ENCODE measurements at places on chromosomes 5 and 9. TPM values are rescaled to one million over a fixed set of nuclear protein-coding genes. Genes with fewer than 3 reads are reported as not detected.

DNA sequence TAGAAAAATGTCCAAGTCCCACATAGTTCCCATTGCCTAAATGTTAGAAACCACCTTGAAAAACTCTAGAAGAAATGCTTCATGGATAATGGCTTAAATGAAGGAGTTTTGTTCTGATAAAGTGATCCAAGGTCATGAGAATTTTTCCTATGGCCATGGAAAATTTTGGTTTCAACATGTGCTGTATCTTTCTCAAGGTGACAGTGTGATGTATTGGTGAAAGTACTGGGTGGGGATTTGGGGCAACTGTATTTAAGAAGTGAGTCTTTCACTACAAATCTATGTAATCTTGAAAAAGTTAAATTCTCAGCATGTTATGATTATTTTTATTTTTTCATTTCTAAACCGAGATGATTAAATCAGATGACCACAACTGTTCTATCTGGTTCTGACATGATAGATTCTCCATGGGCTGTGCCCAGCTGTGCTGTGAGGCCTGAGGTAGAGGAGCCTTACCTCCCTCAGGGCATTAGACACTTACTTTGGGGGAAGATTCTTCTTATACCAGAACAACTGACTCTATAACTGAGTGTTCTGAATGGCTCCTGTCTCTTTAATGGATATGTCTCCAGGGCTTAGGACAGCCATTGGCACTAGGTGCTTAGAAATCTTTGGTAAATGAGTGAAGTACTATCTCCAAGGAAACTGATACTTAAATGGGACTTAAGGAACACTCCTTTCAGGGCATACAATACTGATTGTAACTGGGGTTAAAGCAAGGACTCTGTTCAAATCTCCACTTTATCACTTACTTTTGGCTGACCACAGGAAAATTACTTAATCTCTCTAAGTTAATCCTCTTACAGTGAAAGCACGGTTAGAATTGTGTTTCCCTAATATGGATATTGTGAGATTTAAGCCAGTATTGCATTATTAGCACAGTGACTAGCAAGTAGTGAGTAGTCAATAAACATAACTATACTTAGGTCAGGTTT is 397.4 kb upstream of the MEF2C start:
- DNase-seq: no peak

- no peak for DNase-seq
Observed at GRCh38 chr5:4614088-4614487, 526.0 kb upstream of the ADAMTS16 start.

- DNase-seq: no peak
Observed at GRCh38 chr9:60545346-60545877, 368.8 kb upstream of the SPATA31A5 start.

- peak; percentile 53 for DNase-seq
Observed at GRCh38 chr9:114288193-114289091, 34.5 kb upstream of the ORM1 start.

DNA sequence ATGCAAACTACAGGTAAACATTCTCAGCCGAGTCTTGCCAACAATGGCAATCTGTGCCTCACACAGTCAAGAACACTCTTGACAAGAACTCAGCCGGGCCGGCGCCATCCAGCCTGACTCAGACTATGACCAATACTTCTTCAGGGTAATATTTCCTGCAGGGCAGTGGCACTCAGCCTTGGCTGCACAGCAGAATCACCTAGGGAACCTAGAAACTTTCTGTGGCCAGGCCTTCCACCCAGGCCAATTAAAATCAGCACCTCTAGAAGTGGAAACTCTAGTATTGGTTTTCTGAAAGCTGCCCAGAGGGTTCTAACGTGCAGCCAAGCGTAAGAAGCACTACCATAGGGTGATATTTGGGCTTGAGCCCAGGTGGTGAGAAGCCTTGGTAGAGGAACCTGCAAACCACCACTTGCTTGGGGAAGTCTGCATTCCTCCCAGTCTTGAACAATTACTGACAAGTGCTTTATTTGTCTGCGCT is 120.6 kb downstream of the TTLL11 start:
- no peak for DNase-seq

GRCh38 chr9:82327641-82328040 is 339.1 kb downstream of the SPATA31D1 start:
- no peak for DNase-seq

- no peak for DNase-seq
Observed at GRCh38 chr9:22815246-22815645, 368.6 kb downstream of the DMRTA1 start.

DNA sequence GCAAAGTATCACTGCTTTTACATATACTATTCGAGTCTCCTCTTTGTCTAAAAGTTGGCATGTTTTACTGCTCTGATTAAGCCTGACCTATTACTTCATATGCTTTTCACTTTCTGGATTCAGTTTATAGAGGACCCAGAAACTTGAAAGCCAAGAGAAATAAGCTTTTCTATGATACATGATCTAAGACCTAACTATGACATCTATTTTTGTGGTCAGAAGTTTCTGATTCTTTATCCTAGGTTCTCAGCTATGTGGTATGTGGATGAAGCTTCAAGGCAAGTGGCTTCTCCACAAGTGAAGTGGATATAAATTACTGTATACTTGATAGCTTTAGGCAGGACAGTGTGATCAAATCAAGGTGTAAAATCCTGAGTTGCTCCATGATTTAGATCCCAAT is 6.3 kb downstream of the EDIL3 start:
- no peak for DNase-seq

GRCh38 chr5:81161012-81161601 is 72.0 kb upstream of the CKMT2 start:
- DNase-seq: no peak

DNA sequence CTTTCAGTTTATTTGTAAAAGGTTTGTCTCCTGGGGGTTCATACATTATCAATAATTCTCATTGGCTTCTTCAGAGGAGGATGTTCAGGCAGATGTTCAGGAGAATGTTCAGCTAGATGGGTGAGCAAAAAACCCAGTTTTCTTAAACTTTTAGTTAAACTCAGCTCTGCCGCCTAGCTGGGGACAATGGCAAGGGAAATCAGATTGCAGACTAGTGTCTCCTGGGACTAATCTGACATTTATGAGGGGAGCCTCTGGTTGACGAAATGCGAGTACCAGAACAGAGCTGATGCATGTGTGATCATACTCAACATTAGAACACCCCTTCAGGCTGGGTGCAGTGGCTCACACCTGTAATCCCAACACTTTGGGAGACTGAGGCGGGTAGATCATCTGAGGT is 314.4 kb downstream of the ARL15 start:
- DNase-seq: no peak

DNA sequence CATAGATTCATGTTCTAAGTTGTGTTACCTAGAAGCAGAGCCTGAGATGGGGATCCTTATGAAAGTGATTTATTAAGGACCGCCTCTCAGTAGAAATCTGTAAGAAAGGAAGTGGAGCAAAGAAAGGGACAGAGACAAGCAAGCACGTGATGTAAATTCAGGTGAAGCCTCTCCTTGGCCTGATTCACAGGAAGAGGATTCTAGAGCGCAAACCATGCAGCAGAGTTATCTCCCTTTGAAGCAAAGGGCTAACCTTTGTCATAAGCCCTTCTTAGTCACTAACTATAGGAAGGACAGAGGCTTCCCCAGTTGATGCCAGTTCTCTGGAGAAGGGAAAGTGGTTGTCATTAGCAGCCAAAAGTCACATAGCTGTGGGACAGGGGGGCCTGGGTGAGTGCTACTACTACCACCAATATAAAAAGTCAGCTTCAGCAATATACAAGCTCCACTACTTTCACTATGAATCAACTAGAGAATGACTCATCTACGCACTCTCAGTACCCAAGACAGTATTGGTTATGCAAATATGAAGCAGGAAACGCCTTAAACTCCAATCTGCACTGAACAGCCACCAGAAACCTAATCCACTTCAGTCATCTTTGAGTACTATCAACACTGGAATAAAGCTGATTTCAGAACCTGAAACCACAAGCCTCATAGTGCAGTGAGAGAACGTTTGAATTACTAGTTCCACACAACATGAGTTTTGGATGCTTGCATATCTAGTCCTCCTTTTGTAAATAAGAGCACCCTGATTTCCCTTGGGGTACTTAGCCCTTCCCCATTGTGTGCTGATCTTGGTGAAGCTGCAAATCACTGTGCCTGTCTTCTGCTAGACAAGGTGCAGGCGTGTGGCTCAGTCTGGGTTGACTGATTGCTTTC is 162.7 kb downstream of the ZNF608 start:
- no peak for DNase-seq

DNA sequence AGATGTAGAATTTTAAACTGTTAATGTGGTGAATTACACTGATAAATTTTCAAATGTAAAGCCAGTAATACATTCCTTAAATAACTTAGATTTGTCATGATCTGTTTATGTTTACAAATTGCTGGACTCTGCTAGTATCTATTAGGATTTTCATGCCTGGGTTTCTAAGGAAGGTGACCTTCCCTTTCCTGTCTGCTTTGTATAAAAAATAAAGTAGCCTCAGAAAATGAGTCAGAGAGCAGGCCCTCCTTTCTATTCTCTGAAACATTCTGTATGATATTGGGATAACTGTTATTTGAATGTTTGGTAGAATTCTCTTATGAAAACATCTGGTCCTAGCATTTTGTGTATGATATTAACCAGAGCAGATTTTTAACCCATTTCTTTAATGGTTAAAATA is 255.3 kb downstream of the SYK start:
- no peak for DNase-seq

DNA sequence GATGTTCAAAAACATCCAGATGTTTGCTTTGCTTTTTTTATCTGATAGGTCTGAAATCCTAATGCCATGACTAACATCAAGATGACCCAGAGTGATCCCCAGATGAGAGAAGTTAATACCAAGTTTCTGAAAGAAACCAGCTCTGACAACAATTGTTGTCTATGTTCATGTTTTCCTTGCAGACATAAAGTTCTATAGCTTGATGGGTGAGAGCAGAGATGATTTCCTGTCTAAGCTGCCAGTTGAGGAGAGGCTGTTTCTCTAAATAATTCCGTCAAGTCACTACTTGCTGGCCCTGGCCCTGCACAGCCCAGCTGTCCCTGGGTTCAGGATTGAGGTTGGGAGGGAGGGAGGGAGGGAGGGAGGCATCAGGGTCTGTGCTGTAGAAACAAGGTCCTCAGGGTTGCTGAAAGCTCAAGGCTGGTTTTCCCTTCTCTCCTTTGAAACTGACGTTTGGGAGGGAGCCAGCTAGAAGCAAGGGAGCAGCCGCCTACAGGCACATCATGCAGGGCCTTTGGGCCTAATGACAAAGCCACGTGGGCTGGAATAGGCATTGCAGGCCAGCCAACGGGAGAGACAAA is 3.9 kb downstream of the SPARC start:
- DNase-seq: no peak

GRCh38 chr9:134802216-134802795 is 78.3 kb upstream of the FCN2 start:
- DNase-seq: no peak

DNA sequence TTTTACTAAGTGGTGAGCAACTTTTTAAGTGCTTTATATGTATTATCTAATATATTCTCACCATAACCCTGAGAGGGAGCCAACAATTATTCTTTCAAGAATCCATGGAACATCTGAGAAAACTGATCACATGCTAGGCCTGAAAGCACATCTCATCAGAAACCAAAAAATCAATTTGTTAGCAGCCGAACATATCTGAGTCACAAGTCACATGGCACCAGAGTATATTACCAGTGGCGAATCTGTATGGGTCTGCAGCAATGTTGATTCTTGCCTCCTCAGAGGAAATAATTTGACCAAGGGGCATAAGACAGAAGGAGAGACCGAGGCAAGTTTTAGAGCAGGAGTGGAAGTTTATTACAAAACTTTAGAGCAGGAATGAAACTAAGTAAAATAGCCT is 25.3 kb upstream of the SIL1 start:
- DNase-seq: no peak

DNA sequence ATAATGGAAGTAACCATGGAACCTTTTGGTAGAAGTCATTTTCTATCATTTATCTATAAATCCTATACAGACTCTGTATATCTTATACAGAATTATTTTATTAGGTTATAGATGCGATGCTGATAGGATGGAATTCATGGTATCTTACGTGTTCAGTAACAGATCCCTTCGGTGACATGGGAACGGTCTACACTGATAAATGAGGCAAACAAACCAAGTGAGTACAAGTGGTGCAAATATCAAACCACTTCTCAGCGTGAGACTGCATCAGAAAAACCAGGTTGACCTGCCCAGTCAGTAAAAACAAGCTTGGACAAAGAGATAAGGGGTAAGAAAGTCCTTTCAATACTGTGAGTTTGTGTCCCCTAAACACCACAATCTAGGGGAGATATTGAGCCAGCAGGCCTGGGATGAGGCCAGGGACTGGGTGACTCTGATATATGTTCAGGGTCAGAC is 215.5 kb downstream of the GAPVD1 start:
- no peak for DNase-seq

GRCh38 chr9:27655441-27655840 is 82.2 kb upstream of the C9orf72 start:
- no peak for DNase-seq

DNA sequence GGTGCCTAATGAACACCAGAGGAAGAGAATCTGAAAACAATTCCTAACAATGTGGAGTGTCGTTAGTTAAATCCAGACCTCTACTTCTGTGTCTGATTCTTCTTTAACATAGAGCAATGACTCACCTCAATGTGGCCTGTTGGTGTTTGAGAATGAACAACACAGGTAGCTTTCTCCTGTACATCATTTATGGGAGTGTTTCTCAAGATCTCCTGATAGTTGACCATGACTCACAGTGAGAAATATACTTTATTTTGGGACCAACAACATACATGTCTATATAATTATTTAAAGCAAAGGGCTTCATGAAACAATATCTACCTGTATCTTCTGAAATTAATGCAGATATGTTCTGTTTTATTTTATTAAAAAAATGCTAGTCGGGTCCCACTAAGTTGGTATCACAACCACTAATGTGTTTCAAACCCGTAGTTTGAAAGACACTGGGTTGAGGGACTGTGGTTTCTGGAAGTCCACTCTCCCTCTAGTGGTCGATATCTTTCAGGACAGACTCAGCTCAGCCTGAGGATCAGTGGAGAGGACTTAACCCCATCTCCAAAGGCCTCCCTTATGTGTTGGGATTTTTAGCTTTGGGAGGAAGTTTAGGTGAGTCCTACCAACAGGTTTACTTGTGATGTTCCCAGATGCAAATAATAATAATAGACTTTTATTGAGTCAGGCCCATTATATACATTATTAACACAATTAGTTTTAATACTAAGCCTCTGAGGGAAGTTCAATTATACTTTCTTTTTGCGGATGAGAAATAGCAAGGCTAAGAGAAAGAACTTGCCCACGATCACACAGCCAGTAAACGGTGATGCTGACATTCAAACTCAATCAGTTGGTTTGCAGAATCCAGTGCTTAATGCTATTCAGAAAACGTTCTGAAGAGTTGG is 70.0 kb upstream of the KLF9 start:
- DNase-seq: no peak

GRCh38 chr5:63823583-63823982 is 138.7 kb downstream of the HTR1A start:
- DNase-seq: no peak

- DNase-seq: no peak
Observed at GRCh38 chr5:21680196-21680595, 1172.9 kb downstream of the CDH12 start.

- no peak for DNase-seq
Observed at GRCh38 chr5:94021246-94021645, 279.8 kb upstream of the POU5F2 start.

The SLC4A9 gene
- 0.18 TPM for total RNA-seq

The TTC23L gene
- total RNA-seq: 5.9 TPM

The SIT1 gene
- total RNA-seq: 0.67 TPM

The PCDHGA9 gene
- total RNA-seq: 10.7 TPM

The CXXC5 gene
- total RNA-seq: 62.7 TPM

The ZBED3 gene
- total RNA-seq: 7.6 TPM

The CYLC2 gene
- not detected for total RNA-seq

The GLRA1 gene
- total RNA-seq: not detected

The DMRT3 gene
- total RNA-seq: 0.40 TPM

The CLIC3 gene
- total RNA-seq: 11.3 TPM

The FOXD4L3 gene
- total RNA-seq: not detected

The SCGB3A2 gene
- 1.0 TPM for total RNA-seq

Measured in sciatic nerve (tissue), 2 donors.